ENCODE measurements at places on chromosomes 7 and 10. TPM values are rescaled to one million over a fixed set of nuclear protein-coding genes. Genes with fewer than 3 reads are reported as not detected.

DNA sequence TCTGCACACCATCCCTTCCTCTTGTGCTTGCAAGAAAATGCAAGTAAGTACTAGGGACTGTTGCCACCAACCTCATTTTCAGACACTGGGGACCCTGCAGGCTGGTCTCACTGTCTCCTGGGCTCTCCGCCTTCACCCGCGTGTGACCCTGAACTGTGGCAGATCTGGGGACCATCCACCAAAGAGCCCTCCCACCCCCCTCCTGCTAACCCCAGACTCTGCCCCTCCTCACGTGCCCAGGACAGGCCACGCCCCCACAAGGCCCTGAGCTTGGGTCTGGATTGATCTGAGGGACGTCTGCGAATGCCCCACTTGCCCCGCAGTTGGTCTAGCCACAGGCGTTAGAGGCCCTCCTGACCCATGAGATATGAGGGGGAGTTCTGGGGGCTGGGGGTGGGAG is 8.1 kb downstream of the CNPY1 start:
- no peak for DNase-seq

GRCh38 chr10:117299435-117299834 is 58.5 kb downstream of the SLC18A2 start:
- no peak for DNase-seq

GRCh38 chr7:158281441-158281840 is 306.2 kb downstream of the PTPRN2 start:
- DNase-seq, result no peak

- DNase-seq, result no peak
Observed at GRCh38 chr7:3464900-3465622, 164.0 kb downstream of the SDK1 start.

DNA sequence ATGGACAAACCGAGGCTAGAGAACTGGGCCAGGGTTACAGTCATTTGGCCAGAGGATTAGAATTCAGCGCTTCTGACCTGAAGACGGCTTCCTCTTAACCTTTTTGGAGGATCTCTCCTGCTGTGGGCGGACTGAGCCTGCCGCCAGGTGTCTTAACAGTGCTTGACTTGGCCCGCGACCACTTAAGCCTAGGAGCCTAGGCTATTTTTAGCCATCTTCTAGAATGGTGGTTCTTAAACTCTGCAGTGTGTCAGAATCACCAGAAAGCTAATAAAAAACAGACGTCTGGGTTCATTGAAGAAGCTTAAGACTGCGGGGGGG is 722 bp downstream of the MDH2 start:
- DNase-seq, result peak; percentile 47

- no peak for DNase-seq
Observed at GRCh38 chr10:61354401-61354975, 98.7 kb downstream of the TMEM26 start.

- no peak for DNase-seq
Observed at GRCh38 chr10:17003151-17003550, 126.5 kb downstream of the CUBN start.

Gene NRBF2
- total RNA-seq, result 18.7 TPM

All from colonic mucosa (tissue), 4 donors.